ENCODE measurements at places on chromosomes 16 and 17. TPM values are rescaled to one million over a fixed set of nuclear protein-coding genes. Genes with fewer than 3 reads are reported as not detected.

The TMC8 gene
- total RNA-seq: 0.30 TPM

The CD79B gene
- total RNA-seq: 4.5 TPM

The SBK1 gene
- 0.10 TPM for total RNA-seq

The SULT1A4 gene
- 30.4 TPM for total RNA-seq

The FN3K gene
- 2.1 TPM for total RNA-seq

The NPIPB13 gene
- total RNA-seq: 0.27 TPM

The LSM12 gene
- 48.4 TPM for total RNA-seq

The CDRT15 gene
- total RNA-seq: not detected

The VAT1L gene
- total RNA-seq: 5.1 TPM

The KRT20 gene
- not detected for total RNA-seq

The CIBAR2 gene
- not detected for total RNA-seq

Data from mammary microvascular endothelial cell (primary cell).